NCI-H2081 (cell line): ENCODE measurements at places on chromosomes 2 and 18.

- DNase-seq, result no peak
Measured at GRCh38 chr18:60044290-60045006, 144.7 kb downstream of the PMAIP1 start.

DNA sequence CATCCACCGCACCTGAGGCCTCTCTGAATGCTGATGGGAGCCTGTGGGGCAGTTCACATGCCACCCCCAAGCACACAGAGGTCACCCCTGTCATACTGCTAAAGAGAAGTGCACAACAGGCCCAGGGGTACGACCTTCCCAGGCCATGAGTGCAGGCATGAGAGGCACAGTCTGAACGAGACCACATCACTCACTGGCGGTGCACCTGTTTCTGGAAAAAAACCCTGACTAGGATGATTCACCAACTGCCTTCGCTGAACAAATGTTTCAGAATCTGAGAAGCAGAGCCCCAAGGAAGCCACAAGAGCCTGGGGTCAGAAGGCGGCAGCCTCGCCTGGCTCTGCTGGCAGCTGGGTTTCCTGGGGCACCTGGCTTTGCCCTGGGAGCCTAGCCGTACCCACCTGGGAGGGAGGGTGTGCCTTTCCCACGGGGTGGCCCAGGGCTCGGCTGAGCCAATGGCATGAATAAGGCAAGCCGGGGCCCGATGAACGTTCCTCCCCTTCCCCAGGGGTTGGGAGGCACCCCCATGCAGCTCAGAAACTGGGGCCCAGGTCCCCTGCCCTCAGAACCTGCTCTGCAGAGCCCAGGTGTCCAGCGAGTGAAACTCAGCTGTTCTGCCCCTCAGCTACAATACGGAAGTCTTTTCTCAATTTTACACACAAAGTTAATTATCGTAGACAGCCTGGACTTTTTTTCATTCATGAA, 73.8 kb downstream of the HDAC4 start:
- no peak for DNase-seq

GRCh38 chr18:14978962-14979535, 231.1 kb downstream of the ANKRD30B start:
- no peak for DNase-seq

GRCh38 chr2:38264396-38265221, 112.5 kb downstream of the ATL2 start:
- DNase-seq, result no peak

DNA sequence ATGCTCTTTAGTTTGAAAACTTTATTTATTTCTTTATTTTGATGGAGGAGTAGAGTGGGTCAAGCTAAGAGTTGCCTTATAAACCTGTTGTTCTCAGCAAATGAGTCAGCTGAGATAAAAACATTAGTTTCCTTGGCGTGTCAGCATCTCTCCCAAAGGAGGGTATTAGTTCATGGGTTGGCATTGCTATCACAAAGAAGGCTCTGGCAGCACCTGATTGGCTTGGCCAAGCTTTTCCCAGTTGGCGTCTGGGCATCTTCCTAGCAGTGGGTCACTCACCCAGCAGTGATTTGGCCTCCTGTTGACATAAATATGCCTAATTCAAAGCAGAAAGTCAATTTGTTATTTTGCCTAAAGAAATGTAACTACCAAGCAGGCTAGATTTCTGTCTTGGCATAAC, 200.7 kb upstream of the TNP1 start:
- no peak for DNase-seq

- DNase-seq, result no peak
Measured at GRCh38 chr18:10524507-10525370, 1.1 kb upstream of the NAPG start.

DNA sequence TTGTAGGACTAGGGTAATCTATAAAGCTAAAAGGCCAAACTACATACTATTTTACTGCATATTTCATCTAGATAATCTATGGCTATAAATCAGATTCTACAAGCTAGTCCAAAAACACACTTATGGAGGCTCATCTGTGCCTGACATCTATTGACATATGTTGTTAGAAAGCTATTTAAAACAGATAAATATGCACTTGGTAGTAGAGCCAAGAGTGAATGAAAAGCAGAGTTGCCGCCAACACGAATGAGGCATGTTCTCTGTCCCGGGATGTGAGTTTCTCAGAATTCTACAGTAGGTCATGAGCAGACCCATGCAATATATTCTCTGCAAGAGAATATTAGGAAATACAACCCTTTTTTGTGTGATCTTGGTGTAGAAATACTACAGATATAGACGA, 66.7 kb upstream of the LPIN2 start:
- DNase-seq, result no peak

DNA sequence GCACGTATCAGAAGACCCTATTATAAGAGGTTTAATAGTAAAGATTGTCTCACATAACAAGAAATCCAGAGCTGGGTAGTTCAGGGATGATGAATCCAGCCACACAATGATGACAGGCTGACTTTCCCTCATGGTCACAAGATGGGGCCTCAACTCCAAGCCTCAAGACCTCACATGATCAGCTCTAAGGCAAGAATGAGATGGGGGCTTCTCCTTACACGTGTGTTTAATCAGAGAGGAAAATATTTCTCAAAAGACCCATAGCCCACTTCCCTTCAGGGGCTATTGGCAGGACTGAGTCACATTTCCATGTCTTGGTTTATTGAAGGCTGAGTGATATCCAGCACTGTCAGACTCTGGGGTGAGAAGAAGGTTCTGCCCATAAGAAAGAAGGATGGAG, 100.2 kb upstream of the FOSL2 start:
- no peak for DNase-seq

DNA sequence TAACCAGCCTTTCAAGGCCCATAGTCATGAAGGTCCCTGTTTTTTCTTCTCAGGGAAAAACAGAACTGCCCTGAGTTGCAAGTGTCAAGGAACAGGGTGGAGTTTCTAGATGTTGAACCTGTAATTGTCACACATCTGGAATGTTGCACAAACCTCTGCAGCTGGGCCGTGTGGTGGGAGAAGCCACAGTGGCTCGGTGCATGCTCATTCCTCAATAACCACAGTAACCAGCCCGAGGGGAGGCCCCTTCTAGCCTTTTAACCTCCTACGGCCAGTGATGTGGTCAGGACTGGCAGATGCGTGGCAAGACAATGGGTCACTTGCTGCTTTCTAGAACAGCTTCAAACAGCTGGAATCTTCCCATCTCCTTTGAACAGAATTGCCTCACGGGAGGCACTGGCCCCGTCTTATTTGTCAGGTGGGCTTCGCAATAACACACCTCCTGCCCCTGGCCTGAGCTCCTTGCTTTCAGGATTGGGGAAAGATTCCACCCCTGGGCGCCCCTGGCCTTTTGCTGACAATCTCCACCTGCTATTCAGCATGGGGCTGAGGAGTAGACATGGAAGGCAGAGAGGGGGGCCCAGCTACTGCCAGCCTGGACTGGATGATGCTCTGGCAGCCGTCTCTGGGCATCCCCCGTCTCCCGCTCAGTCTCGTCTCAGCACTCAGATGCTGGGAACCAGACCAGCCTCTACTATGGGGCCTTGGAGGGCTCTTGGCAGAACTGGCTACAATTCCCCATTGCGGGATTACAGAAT, 102.9 kb downstream of the KLHL29 start:
- DNase-seq, result no peak

DNA sequence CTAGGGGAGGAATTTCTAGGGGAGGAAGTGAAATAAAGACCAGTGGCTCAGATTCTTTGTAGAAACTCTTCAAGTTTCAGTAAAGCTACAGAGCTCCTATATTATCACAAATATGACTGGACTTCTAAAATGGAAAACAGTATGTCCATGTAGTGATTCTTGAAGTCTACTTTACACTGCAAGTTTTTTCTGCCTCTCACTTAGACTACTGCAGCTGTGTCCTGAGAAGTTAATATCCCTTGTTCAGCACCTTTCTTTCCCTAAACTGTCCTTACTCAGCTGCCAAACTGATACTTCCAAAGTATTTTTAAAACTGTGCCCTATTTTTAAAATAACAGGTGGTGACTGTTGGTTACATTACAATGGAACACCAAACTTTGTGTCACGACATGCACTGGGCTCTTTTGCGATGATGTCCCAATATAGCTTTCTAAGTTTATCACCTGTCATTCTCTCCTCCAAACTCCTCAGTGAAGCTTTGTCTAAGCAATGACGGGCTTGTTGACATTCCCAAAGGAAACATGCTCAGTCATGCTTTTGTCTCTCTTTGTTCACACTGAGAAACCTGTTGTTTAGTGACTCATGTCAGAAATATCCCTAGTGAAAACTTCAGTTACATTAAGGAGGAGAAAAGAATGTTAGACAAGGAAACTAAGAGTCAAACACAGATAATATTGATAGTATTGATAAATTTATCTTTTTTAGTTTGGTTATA, 341.1 kb downstream of the ARL6IP6 start:
- DNase-seq, result no peak

- peak; percentile 68 for DNase-seq
Measured at GRCh38 chr2:168118733-168119514, 128.5 kb downstream of the STK39 start.

DNA sequence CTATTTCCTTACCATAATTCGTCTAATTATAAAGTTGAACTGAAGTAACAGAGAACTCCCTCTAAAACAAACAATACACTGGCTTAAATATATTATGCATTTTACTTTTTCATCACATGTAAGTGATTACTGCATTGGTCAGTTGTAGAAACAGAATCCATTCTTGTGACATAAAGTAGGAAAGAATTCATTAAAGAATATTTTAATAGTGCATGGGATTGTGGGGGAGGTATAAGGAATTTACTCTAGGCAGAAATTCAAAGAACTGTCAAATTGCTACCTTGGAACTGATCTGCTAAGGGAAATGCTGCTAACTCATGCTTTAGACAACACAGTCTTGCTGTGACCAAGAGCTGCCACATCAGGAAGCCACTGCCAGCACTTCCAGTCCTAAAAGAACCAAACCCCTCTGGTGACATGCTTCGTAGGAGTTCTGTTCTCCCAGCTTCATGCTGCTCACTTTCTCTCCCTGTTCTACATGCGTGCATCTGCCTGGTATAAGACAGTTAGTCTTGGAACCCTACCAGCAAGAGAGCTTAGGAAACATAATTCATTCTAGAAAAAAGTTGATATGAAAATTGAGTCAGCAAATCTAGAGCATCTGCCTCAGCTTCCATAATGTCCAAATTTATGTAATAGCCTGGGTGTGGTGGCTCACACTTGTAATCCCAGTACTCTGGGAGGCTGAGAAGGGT, 1137.6 kb upstream of the NXPH2 start:
- no peak for DNase-seq

DNA sequence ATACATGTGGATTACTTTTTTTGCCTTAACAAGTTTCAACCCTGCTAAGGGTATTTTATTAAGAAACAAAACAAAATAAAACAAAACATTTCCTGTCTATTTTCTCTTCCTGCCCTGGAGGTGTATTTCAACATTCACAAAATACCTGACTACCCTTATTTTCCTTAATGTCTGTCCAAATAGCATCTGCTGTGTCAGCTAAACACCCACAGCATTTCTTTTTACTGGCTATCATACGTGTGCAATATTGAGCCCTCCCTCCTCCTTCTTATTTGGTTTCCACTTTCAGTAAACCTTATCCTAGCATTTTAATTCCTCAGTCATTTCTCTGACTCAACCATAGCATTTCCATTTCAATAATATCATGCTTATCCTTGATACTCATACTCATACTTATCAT, 1420.0 kb upstream of the ZEB2 start:
- DNase-seq, result no peak

DNA sequence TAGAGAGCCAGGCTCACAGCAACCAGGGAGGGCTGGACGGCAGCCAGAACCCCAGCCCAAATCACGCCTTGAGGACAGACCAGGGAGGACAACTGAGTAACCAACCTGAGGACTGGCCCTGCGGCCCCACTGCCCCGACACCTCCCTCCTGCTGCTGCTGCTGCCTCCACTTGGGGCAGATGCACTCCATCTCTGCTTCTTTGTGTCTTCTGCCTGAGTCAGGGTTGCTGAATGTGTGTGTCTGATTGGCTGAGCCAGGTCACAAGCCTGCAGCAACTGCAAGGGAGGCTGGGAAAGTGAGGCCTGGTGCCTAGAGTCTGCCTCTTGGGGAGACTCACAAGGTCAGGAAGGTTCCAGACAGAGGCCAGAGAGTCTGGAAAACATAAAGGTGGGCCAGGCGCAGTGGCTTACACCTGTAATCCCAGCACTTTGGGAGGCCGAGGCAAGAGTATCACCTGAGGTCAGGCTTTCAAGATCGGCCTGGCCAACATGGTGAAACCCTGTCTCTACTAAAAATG, 83.4 kb downstream of the ZFP36L2 start:
- no peak for DNase-seq

GRCh38 chr18:48740068-48740440, 201.2 kb downstream of the CTIF start:
- DNase-seq, result no peak

GRCh38 chr2:73293534-73294171, at the start of gene EGR4:
Gene EGR4, minus strand, starts transcription at chr2:73293548. Its CDS starts 231 bp downstream, at chr2:73293317.
- peak; percentile 91 for DNase-seq

DNA sequence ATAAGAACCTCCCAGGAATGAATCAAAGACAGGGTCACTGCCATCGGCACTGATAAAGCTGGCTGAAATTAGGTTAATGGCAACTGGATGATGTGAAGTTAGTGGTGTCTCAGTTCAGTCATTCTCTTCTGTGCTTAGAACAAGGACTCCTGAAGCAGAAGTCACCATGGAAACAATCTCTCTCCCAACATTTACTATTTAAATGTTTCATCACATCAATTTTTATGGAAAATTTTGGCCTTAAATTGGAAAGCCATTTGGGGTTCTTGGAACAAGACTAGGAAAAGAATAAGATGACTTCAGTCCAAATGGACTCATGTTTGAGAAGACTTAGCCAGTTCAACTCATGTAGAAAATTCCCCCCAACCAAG, 15.5 kb upstream of the ARL5A start:
- DNase-seq, result no peak

GRCh38 chr18:77115192-77115953, 17.2 kb downstream of the MBP start:
- no peak for DNase-seq

DNA sequence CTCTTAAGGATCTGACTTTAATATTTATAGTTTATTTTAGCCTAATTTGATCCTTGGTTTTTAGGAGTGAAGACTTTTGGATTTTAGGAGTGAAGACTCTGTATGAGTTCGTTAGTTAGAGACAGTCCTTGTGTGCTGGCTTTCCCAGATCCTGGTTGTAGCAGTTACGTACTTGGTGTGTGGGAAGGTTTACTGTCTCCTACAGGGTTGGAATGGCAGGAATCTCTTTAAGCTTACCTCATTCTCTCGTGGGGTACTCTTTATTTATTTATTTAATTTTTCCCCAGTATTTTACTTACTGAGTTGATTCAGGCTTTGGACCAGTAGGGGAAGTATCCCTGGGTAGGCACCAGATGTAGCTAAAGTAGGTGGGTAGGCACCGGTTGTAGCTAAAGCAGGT, 1.8 kb upstream of the CXCR2 start:
- no peak for DNase-seq

GRCh38 chr2:196170606-196171247, 651 bp downstream of the STK17B start:
- DNase-seq, result no peak

DNA sequence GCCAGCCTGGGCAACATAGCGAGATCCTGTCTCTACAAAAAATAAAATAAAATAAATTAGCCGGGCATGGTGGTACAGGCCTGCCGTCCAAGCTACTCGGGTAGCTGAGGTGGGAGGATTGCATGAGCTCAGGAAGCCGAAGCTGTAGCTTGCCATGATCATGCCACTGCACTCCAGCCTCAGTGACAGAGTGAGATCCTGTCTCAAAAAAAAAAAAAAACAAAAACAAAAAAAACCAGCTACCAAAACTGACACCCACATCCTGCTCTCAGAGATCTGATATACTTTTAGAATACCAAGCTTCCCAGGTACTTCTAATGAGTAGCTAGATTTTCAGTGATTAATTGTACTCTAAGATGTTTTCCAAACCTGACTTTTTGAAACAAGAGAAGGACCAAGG, 74.0 kb downstream of the TTC27 start:
- no peak for DNase-seq

GRCh38 chr18:38923126-38923525, 1357.5 kb upstream of the CELF4 start:
- peak; percentile 60 for DNase-seq
